ENCODE measurements at places on chromosomes 2 and 18. TPM values are rescaled to one million over a fixed set of nuclear protein-coding genes. Genes with fewer than 3 reads are reported as not detected.

Gene CD207
- total RNA-seq, result not detected

Gene KLHL14
- 1.5 TPM for total RNA-seq

GRCh38 chr2:11938196-11938595, 191.8 kb downstream of the LPIN1 start:
- no peak for DNase-seq

DNA sequence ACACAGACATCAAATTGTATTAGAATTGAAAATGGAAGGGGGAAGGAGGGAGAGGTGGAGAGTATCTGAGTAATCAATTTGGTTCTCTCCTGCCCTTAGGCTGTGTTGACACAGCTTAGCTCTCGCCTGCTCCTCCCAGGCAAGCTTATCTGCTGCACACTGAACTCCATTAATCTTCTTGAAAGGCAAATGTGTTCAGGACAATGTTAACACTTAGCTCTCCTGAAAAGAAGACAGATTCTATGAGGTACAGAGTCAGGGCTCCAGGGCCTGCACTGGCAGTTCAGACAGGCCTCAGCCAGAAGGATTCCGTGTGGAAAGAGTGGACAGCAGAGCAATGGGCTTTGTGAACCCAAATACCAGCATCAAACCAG, 430.0 kb upstream of the TNP1 start:
- no peak for DNase-seq

DNA sequence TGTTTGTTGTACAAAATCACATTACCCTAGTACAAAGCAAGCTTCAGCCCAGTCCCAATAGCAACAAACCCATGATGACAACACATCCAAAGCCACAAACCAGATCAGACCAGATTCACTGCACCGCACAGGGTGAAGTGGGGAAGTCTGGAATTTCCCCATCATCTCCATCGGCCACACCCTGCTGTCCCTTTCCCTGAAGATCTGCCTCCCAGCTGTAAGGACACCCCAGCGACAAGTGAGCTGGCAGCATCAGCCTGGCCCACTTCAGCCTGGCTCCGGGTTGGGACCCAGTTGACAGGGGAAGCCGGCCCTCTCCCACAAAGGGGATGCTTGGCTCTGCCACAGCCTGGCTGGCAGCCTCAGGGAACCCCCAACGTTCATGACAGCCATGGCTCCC, 207.6 kb downstream of the MGAT5 start:
- no peak for DNase-seq

DNA sequence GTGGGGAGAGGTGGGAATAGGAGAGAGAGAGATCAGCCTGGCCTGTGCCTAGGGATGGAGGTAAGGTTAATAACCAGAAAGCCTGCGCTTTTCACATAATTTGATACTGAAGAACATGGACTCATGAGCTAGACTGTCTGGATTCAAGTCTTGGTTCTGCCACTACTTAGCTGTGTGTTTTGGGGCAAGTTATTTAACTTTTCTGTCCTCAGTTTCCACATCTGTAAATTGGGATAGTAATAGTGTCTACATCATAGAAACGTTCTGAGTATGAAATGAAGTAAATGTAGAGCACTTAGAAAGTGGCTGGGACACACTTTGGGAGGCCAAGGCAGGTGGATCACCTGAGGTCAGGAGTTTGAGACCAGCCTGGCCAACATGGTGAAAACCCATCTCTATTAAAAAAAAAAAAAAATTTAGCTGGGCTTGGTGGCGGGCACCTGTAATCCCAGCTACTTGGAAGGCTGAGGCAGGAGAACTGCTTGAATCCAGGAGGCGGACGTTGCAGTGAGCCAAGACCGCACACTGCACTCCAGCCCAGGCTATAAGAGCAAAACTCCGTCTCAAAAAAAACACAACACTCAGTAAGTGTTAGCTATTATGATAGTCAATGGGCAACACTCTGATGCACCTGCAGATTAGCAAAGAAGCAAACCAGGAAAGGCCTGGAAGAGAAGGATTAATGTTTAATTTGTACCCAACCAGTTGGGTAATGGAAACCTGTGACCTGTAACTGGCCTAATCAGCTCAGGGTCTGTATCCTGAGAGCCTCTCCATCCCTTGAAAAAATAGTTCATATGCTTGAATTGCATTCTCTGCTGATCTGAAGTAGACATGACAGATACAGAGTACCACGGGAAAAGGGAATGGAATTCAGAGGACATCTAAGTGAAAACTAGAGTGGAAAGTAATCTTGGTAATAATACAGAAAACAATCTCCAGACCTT, 6.8 kb downstream of the GALM start:
- DNase-seq, result no peak

GRCh38 chr2:175883586-175884194, 118.4 kb downstream of the LNPK start:
- no peak for DNase-seq

Measured in urinary bladder (tissue), 4 donors.